ENCODE measurements at places on chromosomes 3 and 15. TPM values are rescaled to one million over a fixed set of nuclear protein-coding genes. Genes with fewer than 3 reads are reported as not detected.

CHAC1 gene
- total RNA-seq = 21.9 TPM

IL17RE gene
- total RNA-seq = 1.7 TPM

BFSP2 gene
- 0.51 TPM for total RNA-seq

NEDD4 gene
- 10.4 TPM for total RNA-seq

FOXL2NB gene
- not detected for total RNA-seq

CHST2 gene
- total RNA-seq = 6.9 TPM

GABRR3 gene
- total RNA-seq = not detected

GASK1A gene
- total RNA-seq = 0.11 TPM

SLC2A2 gene
- total RNA-seq = not detected

CTSH gene
- 13.2 TPM for total RNA-seq

DNA sequence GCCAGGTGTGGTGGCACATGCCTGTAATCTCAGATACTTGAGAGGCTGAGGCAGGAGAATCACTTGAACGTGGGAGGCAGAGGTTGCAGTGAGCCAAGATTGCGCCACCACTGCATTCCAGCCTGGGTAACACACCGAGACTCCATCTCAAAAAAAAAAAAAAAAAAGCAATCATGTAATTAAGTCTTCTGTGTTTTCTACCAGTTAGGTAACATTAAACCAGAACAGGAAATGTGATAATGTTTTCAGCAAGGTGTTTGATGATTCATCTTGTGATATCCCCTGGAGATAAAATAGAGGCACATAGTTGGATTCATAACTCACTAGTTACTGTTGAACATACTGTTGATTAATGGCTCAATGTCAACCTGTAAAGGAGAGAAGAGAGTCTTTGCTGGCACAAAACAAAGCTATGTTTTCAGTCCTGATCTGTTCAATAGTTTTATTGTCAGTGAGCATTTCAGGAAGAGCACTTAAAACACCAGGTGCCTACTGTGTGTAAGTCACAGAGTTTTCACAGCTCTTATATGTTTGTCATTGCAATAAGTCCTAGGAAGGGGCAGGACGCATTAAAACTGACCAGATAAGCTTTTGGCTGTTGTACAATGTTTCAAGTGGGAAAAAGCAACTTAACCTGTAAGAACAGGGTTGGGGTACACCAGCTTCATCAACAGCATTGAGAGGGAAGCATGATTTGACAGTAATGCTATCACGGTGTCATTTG, 19.5 kb downstream of the DNAJB11 start:
- peaks cover 5% of the 10 kb centered on the region for H3K36me3 ChIP-seq
- no peaks in the 10 kb centered on the region for H3K27me3 ChIP-seq
- peaks cover 20% of the 10 kb centered on the region for H3K4me1 ChIP-seq
- H3K4me3 ChIP-seq = no peak overlapping the region
- H3K27ac ChIP-seq = no peak overlapping the region
- no peak for DNase-seq

DNA sequence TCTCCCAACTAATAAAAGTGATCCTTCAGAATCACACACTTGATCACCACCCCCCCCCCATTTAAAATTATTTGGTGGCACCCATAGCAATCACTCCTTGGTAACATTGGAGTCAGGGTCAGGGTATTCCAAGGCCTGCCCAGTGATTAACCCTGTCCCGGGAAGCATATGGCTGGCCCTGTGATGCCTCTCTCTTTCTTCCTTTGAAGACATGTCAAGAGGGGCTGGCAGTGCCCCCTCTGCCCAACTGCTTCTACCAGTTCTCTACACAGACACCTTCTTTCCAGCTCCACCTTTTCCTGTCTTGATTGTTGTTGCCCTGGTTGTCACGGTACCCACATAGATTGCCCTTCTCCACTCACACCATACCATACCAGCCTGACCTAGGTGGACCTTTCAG, 30.9 kb upstream of the MANF start:
- no peak for DNase-seq
- no peak overlapping the region for H3K27ac ChIP-seq
- no peaks in the 10 kb centered on the region for H3K27me3 ChIP-seq
- no peaks in the 10 kb centered on the region for H3K36me3 ChIP-seq
- peaks cover 4% of the 10 kb centered on the region for H3K4me1 ChIP-seq
- H3K4me3 ChIP-seq = no peak overlapping the region

- H3K36me3 ChIP-seq = no peaks in the 10 kb centered on the region
- H3K4me1 ChIP-seq = no peaks in the 10 kb centered on the region
- no peak overlapping the region for H3K4me3 ChIP-seq
- H3K27ac ChIP-seq = no peak overlapping the region
These were observed 163.2 kb downstream of the NSUN3 start for GRCh38 chr3:94226078-94226477.

DNA sequence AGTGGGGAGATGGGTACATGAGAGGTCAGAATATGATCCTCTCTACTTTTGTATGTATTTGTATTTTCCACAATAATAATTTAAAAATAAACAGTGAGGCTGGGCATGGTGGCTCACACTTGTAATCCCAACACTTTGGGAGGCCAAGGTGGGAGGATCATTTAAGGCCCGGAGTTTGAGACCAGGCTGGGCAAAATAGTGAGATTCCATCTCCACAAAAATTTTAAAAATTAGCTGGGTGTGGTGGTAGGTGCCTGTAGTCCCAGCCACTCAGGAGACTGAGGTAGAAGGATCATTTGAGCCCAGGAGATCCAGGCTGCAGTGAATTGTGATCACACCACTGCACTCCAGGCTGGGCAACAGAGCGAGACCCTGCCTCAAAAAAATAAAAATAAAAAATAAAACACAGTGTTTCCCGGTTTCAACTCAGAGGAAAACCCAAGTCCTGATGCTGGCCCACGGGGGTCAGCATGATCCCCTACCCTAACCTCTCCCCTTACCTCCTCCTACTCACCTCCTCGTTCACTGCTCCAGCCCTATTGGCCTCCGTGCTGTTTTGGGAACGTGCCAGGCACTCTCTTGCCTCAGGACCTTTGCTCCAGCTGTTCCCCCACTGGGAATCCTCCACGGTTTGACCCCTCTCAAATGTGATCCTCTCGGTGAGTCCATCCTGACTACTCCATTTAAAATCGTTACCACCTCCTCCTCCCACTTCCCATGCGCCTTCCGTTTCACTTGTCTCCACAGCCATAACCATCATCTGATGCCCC, 2.9 kb upstream of the KLHL40 start:
- no peak for DNase-seq
- no peaks in the 10 kb centered on the region for H3K36me3 ChIP-seq
- no peak overlapping the region for H3K4me3 ChIP-seq

- no peak overlapping the region for H3K4me3 ChIP-seq
- peaks cover 43% of the 10 kb centered on the region for H3K27me3 ChIP-seq
- no peak for DNase-seq
- no peaks in the 10 kb centered on the region for H3K4me1 ChIP-seq
- no peak overlapping the region for H3K27ac ChIP-seq
These were observed 1.6 kb downstream of the THRB start for GRCh38 chr3:24492971-24493551.

DNA sequence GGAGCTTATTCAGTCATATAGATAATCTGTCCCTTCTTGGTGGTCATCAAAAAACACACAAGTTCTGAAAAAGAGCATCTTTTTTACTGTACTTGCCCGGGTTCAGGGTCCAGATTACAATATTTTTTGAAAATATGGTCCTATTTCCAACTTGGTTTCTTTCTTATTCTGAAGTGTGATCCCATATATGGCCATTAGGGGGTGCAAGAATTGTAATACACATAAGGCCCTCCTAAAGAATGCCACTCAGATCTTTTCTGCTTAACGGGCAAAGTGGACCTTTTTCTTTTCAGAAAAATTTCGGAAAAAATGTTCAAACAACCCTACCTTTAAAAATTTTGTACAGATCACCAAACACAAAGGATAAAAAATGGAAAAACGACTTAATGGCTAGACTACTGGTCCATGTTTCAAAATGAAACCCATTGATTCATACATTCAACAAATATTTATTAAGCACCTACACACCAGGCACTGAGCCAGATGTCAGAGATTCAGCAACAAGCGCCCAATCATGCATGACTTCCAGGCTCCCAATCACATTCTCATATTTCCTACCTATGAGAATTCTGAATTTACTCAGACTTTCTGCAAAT, 102.0 kb upstream of the MYRIP start:
- H3K36me3 ChIP-seq = no peaks in the 10 kb centered on the region
- peaks cover 4% of the 10 kb centered on the region for H3K27me3 ChIP-seq
- no peak overlapping the region for H3K27ac ChIP-seq
- no peaks in the 10 kb centered on the region for H3K4me1 ChIP-seq

DNA sequence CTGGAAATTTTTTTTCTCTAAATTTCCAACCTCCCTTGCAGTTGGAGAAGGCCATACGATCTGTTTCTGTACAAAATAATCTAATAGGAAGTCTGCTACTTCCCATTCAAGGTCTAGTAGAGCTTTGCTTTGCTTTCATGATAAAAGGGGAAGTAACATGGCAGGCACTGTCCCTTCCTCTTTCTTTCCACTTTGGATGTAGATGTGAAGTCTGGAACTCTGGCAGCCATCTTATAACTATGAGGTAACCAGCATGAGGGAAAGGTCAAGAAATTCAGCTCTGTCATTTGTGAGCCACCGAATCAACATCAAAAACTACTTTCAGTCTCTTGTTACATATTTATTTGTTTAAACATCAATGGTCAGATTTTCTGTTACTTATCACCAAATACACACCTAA, 156.3 kb downstream of the MTHFS start:
- peaks cover 4% of the 10 kb centered on the region for H3K27me3 ChIP-seq

DNA sequence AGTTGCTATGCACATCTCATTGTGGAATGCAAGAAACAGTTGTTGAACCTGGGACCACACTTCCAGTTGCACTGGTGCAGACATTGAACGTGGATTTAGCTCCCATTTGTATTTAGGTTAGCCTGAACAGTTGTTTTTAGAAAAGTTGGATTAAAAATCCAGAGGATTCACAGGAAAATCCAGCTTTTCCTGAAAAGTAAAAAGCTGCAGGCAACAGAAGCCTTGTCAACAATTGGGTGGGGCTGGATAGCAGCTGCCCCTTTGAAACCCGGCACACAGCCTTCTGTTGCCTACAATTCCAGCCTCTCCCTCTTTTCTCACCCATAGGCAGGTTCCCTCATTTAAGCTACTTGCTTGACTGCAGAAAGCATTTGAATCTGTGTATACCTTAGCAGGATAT, 165.3 kb upstream of the TBL1XR1 start:
- no peak overlapping the region for H3K27ac ChIP-seq
- H3K4me1 ChIP-seq = peaks cover 41% of the 10 kb centered on the region
- no peak overlapping the region for H3K4me3 ChIP-seq
- no peaks in the 10 kb centered on the region for H3K36me3 ChIP-seq

DNA sequence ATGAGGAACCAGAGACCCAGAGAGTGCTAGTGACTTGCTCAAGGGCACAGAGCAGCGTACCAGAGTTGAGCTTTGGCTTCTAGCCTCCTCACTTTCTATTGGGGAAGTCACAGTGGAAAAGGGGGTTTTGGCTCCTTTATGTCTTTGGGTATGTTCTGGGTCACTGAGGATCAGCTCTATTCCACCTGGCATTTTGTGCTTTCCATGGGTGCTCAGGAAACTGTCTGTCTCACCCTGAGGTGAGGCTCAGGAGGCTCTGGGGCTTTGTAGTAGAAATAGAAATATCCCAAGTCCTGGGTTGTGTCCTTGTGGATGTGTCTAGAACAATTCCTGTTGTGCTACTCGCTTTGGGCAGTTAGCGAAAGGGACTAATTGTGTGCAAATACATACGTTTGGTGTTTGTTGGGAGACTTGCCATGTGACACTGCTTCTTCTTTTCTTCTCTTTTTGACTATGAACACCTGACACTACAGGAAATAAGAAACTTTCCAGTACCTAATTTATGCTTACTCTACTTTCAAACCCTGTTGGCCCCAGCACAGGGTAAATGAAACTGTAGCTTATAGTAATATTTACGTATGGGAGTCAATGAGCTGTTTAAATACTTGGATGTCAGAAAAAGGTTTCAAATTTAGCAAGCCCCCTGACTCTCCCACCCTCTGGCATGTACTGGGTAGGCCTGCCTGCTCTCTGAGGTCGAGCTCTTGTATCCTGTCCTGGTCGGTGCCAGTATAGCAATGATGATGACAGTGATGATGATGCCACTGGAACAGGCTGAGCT, 35.6 kb downstream of the SMAD3 start:
- H3K36me3 ChIP-seq = peaks cover 9% of the 10 kb centered on the region
- H3K27ac ChIP-seq = no peak overlapping the region
- no peak overlapping the region for H3K4me3 ChIP-seq
- no peaks in the 10 kb centered on the region for H3K27me3 ChIP-seq
- peaks cover 39% of the 10 kb centered on the region for H3K4me1 ChIP-seq
- DNase-seq = peak; percentile 87

DNA sequence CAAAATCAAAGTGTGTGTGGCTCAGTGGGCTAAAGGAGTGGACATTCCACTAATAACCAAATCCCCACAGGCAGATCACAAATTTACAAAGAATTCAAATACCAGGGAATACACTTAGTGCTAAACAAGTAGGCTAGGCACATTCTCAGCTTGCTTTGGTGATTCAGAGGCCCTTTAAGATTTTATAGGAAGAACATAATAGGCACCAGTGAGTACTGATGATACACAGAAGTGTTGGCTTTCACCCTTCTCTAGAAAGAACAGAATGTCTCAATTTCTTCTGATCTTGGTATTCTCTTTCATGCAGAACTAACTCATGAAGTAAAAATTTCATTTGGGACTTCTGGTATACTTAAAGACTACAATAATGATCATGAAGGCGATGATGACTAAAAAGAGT, 55.0 kb downstream of the POLR2M start:
- H3K4me1 ChIP-seq = no peaks in the 10 kb centered on the region
- H3K4me3 ChIP-seq = no peak overlapping the region
- H3K36me3 ChIP-seq = no peaks in the 10 kb centered on the region
- H3K27me3 ChIP-seq = no peaks in the 10 kb centered on the region

GRCh38 chr3:173938159-173938558, 540.6 kb downstream of the NLGN1 start:
- no peak for DNase-seq
- no peaks in the 10 kb centered on the region for H3K4me1 ChIP-seq
- no peak overlapping the region for H3K27ac ChIP-seq
- no peaks in the 10 kb centered on the region for H3K36me3 ChIP-seq
- H3K27me3 ChIP-seq = no peaks in the 10 kb centered on the region
- H3K4me3 ChIP-seq = no peak overlapping the region

DNA sequence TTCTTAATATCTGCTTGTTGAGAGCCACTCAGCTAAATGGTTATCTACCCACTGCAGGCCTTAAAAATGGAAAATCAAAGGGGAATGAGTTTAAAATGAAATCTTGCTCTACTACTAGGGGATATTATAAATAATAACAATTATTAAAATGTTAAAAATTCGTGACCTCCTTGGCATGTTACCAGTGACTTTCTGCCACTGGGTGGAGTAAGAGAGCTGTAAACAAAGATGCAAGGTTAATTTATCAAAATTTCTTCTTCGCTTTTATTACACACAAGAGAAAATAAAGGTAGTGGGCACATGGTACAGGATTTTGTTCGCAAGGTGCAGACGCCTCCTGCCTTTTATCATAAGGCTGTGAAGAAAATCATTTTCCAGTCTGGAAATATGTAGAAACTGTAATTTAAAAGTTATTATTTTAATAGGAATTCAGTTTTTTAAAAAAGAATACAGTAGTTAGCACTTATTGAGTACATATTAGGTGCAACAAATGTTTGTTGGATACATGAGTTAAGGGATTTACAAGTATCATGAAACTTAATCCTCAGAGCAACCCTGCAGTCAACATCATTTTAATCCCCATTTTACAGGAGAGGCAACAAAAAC, 272.6 kb downstream of the SUCLG2 start:
- H3K4me3 ChIP-seq = no peak overlapping the region
- no peaks in the 10 kb centered on the region for H3K27me3 ChIP-seq
- DNase-seq = peak; percentile 40
- H3K27ac ChIP-seq = no peak overlapping the region
- H3K36me3 ChIP-seq = peaks cover 28% of the 10 kb centered on the region

GRCh38 chr15:39657668-39658067, 76.8 kb downstream of the THBS1 start:
- H3K27ac ChIP-seq = no peak overlapping the region
- no peaks in the 10 kb centered on the region for H3K4me1 ChIP-seq
- no peak for DNase-seq
- no peaks in the 10 kb centered on the region for H3K36me3 ChIP-seq
- H3K27me3 ChIP-seq = peaks cover 2% of the 10 kb centered on the region
